ENCODE measurements at places on chromosomes 7 and 10.

DNA sequence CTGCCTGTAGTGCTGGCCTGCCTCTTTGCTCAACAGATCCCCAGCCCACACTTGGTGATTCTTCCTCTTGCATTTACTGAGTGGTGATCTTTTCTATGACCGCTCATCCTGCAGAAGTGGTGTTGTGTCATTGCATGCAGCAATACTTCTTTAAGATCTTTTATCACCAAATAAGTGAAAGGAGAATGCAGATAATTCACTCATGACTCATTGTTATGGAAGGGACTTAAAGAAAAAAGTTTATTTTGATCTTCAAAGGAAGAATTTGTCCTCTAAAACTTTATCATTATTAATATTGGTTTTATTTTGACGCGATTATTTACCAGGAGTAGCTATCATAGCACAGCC is 489.1 kb upstream of the CELF2 start:
- no peak overlapping the region for H3K27ac ChIP-seq
- H3K4me1 ChIP-seq = peaks cover 21% of the 10 kb centered on the region
- H3K27me3 ChIP-seq = no peaks in the 10 kb centered on the region
- H3K4me3 ChIP-seq = no peak overlapping the region

GRCh38 chr10:72306215-72306760 is 32.6 kb downstream of the DDIT4 start:
- DNase-seq = no peak
- no peak overlapping the region for H3K27ac ChIP-seq
- no peak overlapping the region for H3K4me3 ChIP-seq
- peaks cover 24% of the 10 kb centered on the region for H3K4me1 ChIP-seq
- H3K36me3 ChIP-seq = no peaks in the 10 kb centered on the region

GRCh38 chr7:81433692-81434331 is 336.0 kb downstream of the HGF start:
- peaks cover 21% of the 10 kb centered on the region for H3K4me1 ChIP-seq
- peaks cover 9% of the 10 kb centered on the region for H3K36me3 ChIP-seq
- H3K4me3 ChIP-seq = no peak overlapping the region

GRCh38 chr10:62924344-62924748 is 108.2 kb upstream of the EGR2 start:
- no peaks in the 10 kb centered on the region for H3K36me3 ChIP-seq
- no peak for DNase-seq
- no peaks in the 10 kb centered on the region for H3K4me1 ChIP-seq
- no peak overlapping the region for H3K4me3 ChIP-seq
- H3K27ac ChIP-seq = no peak overlapping the region

Measured in mesothelial cell of epicardium (in vitro differentiated cells).